ENCODE measurements at places on chromosomes 1 and 21.

DNA sequence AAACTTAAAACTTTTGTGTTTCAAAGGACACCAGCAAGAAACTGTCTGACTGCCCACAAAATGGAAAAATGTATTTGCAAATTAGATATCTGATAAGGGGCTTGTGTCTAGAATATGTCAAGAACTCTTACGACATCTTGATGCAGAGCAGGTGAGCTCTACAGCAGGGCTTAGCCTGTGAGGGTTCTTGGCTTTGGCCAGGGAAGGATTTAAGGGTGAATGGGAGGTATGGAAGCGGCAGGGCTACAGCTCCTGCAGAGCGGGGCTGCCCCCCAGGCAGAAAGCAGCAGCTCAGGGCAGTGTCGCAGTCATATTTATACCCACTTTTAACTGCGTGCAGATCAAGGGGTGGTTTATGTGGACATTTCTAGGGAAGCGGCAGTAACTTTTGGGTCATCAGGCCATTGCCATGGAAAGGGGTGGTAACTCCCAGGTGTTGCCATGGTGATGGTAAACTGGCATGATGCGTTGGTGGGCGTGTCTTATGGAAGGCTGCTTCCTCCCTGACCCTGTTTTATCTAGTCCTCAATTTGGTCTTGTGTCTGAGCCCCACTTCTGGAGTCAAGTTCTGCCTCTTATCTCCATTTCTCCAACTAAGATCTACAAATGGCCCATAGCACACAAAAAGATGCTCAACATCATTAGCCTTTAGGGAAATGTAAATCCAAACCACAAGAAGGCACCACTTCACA lies 23.2 kb downstream of the MORN1 start:
- DNase-seq, result no peak

DNA sequence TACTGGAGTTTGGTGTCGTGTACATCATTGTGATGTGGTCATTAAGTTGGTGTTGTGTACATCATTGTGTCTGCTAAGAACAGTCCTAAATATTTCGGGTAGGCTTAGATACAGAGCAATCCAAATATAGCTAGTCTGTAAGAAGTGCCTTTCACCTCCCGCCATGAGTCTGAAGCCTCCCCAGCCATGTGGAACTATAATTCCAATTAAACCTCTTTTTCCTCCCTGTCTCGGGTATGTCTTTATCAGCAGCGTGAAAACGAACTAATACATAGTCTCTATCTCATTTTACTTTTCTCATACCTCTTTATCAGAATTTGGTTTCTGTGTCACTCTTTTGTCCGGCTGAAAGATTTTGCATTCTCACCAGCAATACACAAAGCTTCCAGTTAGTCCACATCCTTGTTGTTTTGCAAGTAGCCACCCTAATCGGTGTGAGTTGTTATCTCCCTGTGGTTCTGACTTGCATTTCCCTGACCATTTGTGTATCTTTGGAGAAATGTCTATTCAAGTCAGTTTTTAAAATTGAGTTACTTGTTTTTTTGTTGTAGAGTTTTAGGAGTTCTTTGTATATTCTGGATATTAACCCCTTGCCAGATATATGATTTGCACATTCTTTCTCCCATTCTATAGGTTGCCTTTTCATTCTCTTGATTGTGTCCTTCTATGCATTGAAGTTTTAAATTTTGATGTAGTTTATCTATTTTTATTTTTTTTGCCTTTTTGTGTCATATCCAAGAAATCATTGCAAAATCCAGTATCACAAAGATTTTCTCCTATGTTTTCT lies 56.5 kb downstream of the FNBP1L start:
- no peak for DNase-seq

GRCh38 chr1:25954282-25954938 lies 43.5 kb downstream of the PAFAH2 start:
- DNase-seq, result no peak

GRCh38 chr1:228862542-228863505 lies 127.5 kb downstream of the RHOU start:
- no peak for DNase-seq

GRCh38 chr1:160891474-160891873 lies 6.5 kb upstream of the ITLN1 start:
- no peak for DNase-seq

GRCh38 chr1:32240140-32240951 lies 6.7 kb upstream of the FAM167B start:
- DNase-seq, result peak; percentile 51

DNA sequence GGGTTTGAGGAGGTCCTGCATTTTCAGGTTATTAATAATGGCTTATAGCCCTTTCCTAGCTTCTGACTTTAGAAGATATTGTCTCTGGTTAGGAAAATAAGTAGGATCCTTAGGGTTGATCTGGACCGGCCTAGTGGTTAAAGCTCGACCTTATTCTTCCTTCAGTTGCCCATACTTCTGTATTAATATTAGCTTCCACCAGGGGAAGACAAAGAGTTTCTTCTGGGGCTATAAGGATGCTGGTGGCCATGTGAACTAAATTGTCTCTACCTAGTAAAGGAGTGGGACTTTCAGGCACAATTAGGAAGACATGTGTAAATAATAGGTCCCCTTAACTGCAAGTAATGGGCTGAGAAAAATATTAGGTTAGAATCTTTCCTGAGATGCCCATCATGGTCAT lies 20.6 kb upstream of the FCGR2A start:
- DNase-seq, result no peak

- DNase-seq, result peak; percentile 4
These were observed 124.7 kb upstream of the KIAA0040 start for GRCh38 chr1:175317309-175317708.

DNA sequence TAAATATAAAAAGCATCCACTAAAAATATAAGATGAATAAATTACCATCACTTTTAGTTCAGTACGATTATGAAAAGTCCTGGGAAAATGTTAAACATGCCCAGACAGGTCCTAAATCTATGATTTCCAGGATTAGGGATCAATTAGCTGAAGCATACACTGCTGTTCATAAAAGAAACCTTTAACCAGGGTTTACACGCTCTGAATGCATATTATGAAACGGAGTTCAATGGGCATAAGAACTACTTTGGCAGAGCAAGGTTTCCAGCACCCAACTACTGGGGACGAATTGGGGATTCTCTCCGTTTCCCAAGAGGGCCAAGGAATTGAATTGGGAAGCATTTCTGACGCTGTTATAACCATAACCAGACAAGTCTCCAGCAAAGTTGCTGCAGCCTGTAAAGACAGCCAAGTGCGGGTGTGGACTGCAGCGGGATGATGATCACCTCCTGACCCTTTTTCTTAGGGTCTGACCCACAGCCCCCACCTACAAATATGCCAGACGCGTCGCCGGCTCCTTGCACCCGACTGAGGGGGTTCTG lies 1.6 kb downstream of the SLC30A1 start:
- no peak for DNase-seq

DNA sequence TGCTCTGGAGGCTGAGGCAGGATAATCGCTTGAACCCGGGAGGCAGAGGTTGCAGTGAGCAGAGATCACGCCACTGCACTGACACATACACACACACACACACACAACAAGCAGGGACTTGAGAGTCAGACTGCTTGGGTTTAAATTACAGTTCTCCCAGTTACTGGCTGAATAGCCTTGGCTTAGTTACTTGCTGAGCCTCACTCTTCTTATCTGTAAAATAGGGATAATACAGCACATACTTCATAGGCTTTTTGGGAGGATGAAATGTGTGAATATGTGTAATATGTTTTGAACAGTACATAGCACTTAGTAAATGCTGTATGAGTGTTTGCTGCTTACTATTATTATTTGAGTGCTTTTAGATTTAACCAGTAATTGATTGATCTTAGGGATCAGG lies 23.8 kb downstream of the CDC42 start:
- no peak for DNase-seq

DNA sequence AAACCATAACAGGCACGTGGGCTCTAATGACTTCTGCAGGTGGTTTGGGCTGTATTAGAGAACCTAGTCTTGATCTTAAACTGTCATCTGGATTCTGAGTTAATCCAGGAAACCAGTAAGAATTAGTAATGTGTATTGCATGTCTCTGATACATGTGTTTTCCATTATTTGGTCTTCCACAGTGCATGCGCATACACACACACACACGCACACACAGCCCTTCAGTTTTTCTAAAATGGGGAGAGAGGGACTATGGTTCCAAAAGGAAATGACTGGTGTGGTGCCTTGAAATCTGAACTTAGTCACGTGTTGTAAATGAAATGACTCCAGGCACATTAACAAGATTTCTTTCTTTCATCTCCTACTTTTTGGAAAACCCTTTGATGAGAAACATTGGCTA lies 67.6 kb downstream of the OLFML2B start:
- no peak for DNase-seq

- DNase-seq, result no peak
These were observed 238.7 kb upstream of the SNX7 start for GRCh38 chr1:98422816-98423215.

GRCh38 chr1:238088560-238089290 lies 198.0 kb upstream of the ZP4 start:
- no peak for DNase-seq

GRCh38 chr1:160954158-160955104 lies at the start of gene ITLN2:
TSS of gene ITLN2 (minus strand) at chr1:160954809. CDS start at chr1:160954741, 68 bp downstream.
- DNase-seq, result peak; percentile 40

DNA sequence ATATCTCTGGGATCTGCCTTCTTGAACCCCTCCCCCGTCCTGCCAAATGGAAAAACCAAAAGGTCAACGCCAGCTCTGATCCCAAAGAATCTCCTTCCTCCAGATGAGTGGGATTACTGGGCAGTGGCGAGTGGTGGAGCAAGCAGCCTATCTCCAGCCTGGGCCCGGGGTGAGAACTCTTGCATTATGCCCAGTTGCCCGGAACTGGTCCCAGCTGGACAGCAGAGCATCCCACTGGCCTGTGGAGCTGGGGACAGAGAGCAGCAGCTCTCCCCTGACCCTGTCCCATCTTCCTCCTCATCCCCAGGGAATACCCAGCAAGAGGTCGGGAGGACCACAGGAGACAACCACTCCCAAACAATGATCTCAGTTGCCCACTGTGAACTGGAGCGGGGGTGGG lies 130.5 kb downstream of the TMEM53 start:
- no peak for DNase-seq

- no peak for DNase-seq
These were observed 5.1 kb upstream of the OLFML2B start for GRCh38 chr1:162028726-162029125.

GRCh38 chr21:18986197-18986596 lies 582.6 kb upstream of the TMPRSS15 start:
- no peak for DNase-seq

- DNase-seq, result no peak
These were observed 23.4 kb upstream of the RPTN start for GRCh38 chr1:152182431-152182830.

DNA sequence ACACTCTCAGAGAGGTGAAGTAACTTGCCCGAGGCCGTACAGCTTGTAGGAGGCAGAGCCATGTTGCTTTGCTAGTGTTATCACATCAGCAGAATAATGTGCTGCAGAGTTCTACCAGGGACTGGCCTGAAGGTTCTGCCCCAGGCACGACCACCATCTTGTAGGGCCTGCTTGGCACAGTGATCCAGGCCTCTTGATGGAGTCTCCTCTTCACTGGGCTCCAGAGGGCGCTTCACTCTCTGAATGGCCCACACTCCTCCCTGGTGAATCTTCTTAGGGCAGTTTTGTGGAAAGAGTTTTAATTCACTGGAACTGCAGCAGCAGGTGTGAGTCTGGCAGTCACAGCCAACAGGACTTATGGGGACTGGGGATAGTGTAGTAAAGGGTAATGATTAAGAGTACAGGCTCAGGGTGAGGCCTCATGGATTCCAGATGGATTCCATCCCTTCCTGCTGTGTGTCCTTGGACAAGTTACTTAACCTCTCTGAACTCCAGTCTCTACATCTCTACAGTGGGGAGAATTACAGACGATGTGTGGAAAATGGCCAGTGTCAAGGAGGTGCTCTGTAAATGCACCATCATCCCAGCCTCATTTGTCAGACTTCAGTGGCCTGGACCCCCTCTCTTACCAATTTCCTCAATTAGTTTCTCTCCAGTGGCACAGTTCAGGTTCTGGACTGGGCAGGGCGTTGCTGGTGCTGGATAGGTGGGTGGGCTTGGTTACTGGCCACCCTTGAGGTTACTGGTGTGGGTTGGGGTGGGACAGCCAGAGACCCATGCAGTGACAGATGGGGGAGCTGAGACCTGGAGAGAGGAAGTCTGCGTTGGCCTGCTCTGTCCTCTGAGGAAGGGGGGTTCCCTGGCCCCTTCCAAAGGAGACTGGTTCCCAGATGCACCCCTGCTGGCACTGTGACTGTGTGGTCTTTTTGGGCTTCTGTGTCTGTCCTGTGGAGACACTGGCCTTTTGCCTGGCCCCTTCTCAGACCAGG lies 45.9 kb upstream of the CSF3R start:
- no peak for DNase-seq

- no peak for DNase-seq
These were observed 29.4 kb downstream of the MRPL37 start for GRCh38 chr1:54229281-54229891.

DNA sequence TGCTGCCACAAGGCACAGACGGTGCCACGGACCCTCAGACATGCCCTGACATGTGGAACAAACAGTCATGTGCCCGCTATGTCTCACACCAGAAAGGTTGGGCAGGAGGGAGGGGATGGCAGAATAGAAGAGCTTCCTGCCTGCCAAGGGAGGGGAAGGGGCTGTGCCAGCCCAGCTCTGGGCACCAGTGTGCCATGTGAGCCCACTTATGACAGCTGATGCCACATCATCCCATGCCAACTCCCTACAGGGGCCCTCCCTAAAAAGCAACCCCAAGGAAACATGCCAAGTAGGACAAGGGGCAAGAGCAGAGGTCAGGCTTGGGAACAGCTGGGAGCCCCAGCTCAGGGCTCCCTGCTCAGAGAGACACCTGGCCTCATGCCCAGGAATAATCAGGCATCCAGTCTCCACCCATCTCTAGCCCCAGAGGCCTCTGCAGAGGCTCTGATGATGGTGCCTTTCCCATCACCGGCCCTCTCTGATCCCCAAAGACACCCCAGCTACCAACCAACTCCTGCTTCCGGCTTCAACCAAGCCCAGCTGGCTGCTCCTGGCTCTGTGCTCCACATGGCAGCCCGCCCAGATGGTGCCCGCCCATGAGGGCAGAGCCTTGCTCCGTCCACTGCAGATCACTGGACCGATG lies 10.3 kb downstream of the ADGRB2 start:
- no peak for DNase-seq

GRCh38 chr1:224786533-224787250 lies 142.8 kb upstream of the DNAH14 start:
- DNase-seq, result no peak

DNA sequence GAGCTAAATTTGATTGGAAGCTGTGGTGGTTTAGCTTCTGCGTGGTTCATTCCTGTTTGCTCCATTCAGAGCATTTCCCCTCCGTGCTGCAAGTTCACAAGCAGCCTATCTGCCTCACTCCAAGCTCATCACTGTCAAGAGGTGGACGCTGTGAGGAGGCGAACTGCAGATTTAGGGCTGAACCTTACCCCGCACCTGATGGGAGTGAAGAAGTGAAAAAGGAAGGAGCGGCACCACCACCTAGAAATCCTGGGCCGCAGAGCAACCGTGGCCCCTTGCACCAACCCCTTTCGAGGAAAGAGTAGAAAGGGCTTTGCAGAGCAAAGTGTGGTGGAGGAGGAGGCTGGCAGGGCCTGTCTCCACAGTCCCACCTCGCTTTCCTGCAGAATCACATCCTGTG lies 117.4 kb downstream of the IER5 start:
- no peak for DNase-seq

GRCh38 chr21:32425628-32426027 lies 13.1 kb downstream of the EVA1C start:
- DNase-seq, result no peak
